ENCODE measurements at places on chromosomes 4 and X.

- DNase-seq: no peak
These were observed 1.8 kb downstream of the TLL1 start for GRCh38 chr4:165874791-165875371.

DNA sequence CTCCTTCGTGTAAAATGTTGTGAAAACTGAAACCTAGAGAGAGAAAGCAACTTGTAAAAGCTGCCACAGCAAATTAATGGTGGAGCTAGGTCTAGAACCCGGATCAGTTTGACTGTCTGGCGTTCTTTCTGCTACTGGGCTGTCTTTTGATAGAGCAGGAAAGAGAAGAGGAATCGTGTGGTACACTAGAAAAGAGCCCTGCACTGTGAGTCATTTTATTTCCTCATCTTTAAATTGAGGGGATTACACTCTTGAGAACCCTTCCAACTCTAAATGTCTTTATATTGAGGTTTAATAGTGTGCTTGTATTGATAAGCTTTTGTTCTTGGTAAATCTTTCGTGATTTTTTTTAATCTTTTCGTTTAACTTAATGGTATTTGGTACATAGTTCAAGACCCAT is 4.3 kb downstream of the WDR44 start:
- no peak for DNase-seq

DNA sequence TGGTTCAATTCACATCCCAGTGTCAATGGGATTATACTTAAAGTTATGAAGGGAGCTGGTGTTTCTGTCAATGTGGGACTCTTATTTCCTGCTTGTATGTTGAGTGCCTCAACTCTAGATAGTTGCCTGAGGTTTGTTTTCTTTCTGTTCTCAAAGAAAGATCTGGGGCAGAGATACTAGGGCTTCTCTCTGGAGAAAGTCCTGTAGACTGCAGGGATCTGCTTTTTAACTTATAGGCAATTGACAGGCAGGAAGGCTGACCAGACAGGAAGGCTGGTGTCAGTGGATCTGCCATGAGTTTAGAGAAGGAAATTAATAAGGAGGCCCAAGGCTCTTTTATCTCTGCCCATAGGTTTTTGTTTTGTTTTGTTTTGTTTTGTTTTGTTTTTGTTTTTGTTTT is 64.0 kb upstream of the PRKX start:
- DNase-seq: no peak

- DNase-seq: no peak
These were observed 1650.6 kb upstream of the IGFBP7 start for GRCh38 chr4:58760737-58761136.

DNA sequence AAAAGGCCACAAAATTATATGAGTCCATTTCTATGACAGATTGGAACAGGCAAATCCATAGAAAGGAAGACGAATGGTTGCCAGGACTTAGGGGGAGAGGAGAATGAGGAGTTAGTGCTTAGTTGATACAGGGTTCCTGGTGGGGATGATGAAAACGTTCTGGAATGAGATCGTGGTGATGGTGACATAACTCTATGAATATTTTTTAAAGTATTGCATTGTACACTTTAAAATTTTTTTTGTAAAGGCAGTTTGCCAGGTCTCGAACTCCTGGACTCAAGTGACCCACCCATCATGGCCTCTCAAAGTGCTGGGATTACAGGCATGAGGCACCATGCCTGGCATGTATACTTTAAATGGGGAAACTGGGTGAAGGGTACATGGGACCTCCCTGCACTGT is 9.9 kb upstream of the CCNQ start:
- DNase-seq: no peak

DNA sequence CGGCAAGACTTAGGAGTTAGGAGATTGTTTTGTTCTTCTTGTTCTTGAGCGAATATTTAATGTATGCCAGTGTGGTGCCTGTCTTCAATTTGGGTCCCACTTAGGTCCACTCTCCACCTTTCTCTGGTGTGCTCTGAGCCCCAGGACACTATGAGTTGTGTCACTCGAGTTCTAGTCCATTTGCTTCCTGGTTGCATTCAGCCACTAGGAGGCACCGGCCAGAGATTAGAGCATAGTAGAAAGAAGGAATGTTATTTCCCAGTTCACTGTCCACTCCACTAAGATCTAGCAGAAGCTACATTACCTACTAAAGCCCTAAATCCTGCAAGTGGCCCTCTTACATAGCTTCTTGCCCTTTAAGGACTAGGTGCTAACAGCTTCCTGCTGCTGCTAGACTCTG is 326.9 kb downstream of the NAF1 start:
- no peak for DNase-seq

DNA sequence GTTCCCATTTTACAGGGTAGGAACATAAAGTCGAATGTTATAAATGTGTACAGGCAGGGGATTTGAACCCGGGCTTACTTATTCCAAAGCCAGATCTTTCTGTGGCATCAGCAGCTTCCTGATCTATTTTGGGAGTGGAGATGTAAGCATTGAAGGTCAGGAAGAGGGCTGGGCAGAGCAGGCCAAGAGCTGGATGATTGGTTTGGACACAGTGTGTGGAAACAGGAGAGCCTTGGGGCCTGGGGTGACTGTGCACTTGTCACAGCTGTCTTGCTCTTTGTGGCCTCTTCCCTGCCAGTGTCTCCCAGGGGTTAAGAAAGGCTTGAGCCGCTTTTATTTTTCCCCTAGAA is 127.9 kb upstream of the ENPP6 start:
- DNase-seq: no peak

GRCh38 chr4:122047456-122048425 is 95.9 kb upstream of the TRPC3 start:
- no peak for DNase-seq

GRCh38 chr4:155966731-155967395 is 13.2 kb upstream of the CTSO start:
- no peak for DNase-seq

- no peak for DNase-seq
These were observed 13.6 kb downstream of the SMIM20 start for GRCh38 chr4:25927361-25928195.

- DNase-seq: no peak
These were observed 168.8 kb upstream of the HS3ST1 start for GRCh38 chr4:11597506-11597905.

DNA sequence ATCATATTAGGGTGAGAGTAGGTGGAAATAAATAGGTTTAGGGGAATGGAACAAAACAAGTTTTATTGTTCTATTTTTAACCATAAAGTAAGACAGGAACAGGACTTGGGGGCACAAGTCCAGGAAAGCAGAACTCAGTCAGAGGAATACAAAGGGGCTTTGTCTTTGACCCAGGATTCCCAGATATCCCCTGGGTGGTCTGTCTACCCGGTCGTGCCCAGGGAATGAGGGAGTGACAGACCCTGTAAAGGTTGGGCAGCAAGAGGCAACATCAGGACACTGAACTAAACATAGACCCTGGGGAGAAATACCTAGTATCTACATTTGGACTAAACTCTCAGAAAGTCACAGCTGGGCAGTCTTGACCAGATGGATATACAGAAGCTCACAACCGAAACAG is 50.6 kb downstream of the PTCHD1 start:
- no peak for DNase-seq

DNA sequence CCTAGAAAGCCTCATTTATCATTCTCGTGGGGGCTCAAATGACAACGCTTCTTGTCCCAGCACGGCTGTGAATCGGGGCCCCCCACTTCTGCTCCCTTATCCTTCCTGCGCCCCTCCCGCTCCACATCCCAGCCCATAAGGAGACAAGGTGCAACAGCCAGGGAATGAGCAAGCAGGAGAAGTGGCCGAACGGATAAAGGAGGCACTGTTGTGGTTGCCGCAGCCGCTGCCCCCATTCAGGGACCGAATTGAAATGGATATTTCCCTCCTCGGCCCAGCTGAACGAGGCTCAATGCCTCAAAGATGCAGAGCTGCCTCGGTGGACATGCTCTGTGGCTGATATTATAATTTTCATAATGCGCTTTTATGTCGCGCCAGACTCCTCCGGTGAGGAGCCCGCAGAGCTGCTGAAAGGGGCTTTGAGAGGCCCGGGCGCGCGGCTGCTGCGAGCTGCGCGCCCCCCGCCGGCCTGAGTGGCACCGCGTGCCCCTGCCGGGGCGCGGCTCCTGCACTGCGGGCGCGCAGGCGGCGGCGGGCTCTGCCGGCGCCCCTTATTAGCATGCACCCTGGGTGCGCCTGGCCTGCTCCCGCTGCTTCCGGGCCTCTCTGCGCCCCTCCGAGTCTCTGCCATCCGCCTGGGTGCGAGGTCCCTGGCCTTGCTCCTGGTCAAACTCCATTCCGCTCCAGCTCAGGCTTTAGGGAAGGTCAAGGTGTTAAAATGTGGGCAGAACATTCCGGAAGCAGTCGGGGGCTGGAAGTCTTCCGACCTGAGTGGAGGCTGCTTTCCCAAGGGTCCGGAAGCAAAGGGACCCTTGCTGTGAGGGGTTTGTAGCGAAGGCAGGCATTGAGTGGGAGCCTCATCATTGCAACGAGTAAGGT is 68.2 kb upstream of the TMEM33 start:
- DNase-seq: no peak

DNA sequence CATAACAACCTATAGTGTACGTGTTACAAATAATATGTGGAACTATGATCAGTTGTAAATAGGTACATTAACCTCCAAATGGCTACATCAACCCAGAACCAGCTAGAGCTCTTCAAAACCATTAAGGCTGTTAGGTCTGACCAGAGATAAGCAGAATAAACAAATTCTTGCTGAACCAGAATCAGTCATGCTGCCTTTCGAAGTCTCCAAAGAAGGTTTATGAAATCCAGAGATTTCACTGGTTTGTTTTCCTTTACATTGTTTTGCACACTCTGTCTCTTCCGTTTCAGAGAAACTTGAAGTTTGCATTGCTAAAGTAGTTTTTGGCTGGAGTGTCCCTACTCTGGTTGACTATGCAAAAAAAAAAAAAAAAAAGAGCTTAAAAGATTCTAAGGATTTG is 177.3 kb upstream of the SLIT2 start:
- DNase-seq: no peak

GRCh38 chrX:74490247-74490646 is 69.0 kb downstream of the SLC16A2 start:
- DNase-seq: no peak

DNA sequence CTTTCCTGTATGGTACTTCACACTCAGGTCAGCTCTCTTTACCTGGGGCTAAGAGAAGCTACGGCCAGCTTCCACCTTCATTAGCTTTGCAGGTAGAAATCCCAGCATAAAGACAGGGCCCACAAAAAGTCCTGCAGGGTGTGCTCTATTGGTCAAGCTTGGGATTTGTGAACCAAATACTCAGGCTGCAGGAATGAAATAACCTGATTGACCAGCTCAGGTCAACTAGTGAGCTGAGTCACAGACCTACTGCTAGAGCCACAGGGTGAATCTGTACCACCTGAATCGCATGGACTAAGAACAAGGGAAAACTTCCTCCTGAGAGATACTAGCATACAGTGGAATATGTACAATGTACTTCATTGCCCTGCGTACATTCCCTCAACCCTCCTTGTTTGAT is 172.2 kb downstream of the HHIP start:
- DNase-seq: no peak

DNA sequence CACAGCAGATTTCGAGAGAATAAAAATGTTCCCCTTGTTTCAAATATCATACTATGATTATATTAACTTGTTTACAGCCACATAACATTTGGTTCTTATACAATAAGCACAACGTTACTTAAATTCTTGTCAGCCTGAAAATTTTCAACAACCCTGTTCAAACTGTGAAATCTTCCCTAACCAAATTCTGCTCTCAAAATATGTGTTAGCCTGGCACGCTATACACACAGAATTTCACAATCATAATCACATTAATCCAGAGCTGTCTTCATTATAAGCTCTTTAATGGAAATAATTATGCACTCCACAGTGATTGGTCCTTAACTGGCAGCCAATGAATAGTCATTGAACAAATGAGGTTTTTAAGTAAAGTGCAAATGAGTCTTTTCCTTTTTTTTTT is 7.3 kb upstream of the PRSS12 start:
- DNase-seq: no peak

Data from stimulated activated naive CD4-positive, alpha-beta T cell treated with Interleukin-2 at 50 U/mL for 16 hours (primary cell).